ENCODE measurements at places on chromosomes 12 and 14.
A peak's percentile ranks its signal among the peaks of the same experiment; 100 is the strongest.

GRCh38 chr14:77000340-77001270, 27.9 kb downstream of the IRF2BPL start:
- DNase-seq: peak; percentile 39

GRCh38 chr12:71536279-71536938, 96.8 kb downstream of the LGR5 start:
- DNase-seq: no peak

- no peak for DNase-seq
Measured at GRCh38 chr14:100340423-100340813, 17.3 kb downstream of the SLC25A47 start.

DNA sequence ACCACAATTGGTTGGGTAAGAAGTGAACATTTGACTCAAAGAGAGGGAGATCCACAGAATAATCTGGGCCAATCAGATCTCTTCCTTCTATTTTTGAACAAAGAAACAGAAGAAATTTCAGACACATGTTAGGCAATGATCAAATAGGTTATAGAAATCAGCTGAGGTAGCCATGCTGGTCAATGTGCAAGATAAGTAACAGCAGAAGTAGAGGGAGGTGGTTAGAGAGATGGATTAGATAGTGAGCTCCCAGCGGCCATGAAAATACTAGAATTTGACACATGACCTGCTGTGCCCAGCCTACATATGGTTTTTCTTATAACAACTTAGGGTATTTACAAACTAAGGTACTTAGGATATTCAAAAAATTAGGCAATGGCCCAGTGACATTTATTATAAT, 230.9 kb upstream of the ARID2 start:
- no peak for DNase-seq

GRCh38 chr12:63305901-63306875, 155.2 kb upstream of the AVPR1A start:
- no peak for DNase-seq

DNA sequence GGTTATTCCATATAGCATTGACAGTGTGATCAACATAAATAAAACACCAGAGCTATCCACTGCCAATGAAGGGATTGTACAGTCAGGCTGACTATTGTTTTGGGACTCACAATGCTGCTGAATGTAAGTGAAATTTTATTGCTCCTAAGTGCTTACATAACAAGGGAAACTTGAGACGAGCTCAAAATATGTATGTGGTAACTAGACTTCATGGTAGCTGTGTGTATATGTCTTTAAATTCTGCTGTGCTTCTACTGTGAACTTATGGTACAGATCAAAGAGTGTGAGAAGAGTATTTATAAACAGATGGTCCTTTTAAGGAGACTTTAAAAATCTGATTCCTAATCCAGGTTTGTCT, 6.9 kb downstream of the FLRT2 start:
- DNase-seq: no peak

- DNase-seq: no peak
Measured at GRCh38 chr12:31631023-31631724, 28.3 kb upstream of the ETFBKMT start.

- no peak for DNase-seq
Measured at GRCh38 chr14:94018308-94018707, 7.8 kb upstream of the OTUB2 start.

- DNase-seq: no peak
Measured at GRCh38 chr12:116352315-116352835, 74.9 kb upstream of the MED13L start.

DNA sequence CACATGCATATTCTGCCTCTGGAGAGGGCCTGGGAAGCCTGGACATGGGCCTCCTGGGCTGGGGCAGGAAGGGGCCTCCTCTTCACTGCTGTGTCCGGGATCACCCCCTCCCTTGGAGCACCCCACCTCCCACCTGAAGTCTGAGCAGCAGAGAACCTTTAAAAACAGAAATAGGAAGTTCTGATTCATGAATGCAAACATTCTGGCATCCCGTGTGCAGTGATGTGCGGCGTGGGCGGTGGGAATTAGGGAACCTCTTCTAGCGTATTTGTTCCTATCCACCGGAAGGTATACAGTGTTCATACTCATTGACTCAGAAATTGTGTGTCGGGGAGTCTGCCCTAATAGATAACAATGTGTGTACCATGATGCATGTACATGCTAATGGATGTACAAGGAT, 46.2 kb downstream of the C14orf132 start:
- no peak for DNase-seq

DNA sequence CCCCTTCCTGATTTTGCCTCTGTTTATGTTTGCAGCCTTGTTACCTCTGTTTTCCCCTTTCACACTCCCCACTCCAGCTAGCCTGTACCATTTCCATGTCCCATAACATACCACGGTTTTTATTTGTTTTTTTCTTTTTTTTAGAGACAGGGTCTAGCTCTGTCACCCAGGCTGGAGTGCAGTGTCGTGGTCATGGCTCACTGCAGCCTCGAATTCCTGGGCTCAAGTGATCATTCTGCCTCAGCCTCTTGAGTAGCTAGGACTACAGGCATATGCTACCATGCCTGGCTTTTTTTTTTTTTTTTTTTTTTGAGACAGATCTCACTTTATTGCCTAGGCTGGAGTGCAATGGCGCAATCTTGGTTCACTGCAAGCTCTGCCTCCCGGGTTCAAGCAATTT, 18.4 kb upstream of the SAMD4A start:
- no peak for DNase-seq

GRCh38 chr12:47819896-47820630, at the start of gene HDAC7:
Gene HDAC7, minus strand, starts transcription at chr12:47819903. Its CDS starts 118 bp downstream, at chr12:47819785.
- peak; percentile 81 for DNase-seq

GRCh38 chr12:123044351-123044750, 63.9 kb downstream of the ARL6IP4 start:
- no peak for DNase-seq
